ENCODE measurements at places on chromosomes 3 and 15. TPM values are rescaled to one million over a fixed set of nuclear protein-coding genes. Genes with fewer than 3 reads are reported as not detected.

DNA sequence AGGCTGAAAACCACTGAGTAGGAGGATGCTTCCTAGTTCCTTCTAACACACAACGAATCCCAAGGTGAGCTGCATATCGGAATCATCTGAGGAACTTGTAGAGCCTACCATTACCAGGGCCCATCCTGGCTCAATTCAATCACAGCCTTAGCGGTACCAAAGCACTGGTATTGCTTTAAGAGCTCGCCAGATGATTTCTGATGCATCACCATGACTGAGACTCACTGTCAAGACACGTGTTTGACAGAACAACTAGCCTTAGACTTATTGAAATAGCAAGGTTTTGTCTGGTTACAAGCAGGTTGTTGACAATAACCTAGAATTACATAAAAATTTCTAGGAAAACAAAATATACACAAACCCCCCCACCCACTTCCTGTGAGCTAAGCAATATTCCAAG, 68.5 kb downstream of the CBLB start:
- DNase-seq: no peak

DNA sequence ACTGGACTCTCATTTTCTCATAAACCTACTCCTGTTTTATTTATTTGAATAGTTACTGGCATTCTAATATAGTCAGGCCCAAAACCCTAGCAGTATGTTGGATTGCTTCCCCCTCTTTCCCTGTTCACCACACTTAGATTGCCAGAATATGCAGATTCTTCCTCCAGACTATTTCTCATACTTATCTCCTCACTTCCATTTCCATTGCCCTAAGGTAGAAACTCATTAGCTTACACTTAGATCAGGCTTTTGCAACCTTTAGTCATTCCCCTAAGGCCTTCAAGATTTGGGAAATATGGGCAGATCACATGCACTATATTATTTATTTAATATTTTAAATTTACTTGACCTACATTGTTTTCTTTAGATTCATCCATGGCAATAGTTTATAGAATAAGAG, 98.9 kb downstream of the MEIS2 start:
- DNase-seq: no peak

DNA sequence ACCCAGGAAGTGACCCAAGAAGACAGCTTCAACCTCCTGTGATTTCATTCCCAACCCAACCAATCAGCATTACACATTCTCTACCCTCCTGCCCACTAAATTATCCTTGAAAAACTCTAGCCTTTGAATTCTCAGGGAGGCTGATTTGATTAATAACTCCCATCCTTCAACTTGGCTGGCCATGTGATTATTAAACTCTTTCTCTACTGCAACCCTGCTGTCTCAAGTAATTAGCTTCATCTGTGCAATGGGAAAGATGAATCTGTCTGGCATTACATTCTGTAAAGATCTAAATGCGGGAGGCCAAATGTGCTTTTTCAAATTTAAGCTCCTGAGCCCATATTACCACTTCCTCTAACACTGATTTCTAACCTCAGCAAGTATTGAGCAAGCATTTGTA, 95.9 kb upstream of the STT3B start:
- no peak for DNase-seq

MESP2 gene
- total RNA-seq: 0.79 TPM

C3orf85 gene
- total RNA-seq: 32.6 TPM

BCL2A1 gene
- total RNA-seq: 1.8 TPM

P3H2 gene
- 16.1 TPM for total RNA-seq

DNA sequence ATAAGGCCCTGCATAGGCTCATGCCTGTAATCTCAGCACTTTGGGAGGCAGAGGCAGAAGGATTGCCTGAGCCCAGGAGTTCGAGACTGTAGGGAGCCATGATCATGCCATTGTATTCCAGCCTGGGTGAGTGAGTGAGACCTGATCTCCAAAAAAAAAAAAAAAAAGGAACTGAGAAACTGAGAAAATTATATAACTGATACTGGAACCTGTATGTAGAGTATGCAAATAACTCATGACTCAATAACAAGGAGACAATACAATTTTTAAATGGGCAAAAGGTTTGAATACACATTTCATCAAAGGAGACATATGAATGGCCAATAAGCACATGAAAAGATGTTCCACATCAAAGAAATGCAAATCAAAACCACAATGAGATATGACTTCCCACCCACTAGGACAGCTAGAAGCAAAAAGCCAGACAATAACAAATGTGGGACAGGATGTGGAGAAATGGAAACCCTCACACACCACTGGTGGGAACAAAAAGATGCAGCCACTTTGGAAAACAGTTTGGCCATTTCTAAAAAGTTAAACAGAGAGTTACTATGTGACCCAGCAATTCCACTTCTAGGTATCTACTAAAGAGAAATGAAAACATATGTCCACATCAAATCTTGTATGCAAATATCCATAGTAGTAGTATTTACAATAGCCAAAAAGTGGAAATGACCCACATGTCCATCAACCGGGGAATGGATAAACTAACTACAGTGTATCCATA, 70.7 kb downstream of the IQSEC1 start:
- DNase-seq: no peak

- no peak for DNase-seq
Measured at GRCh38 chr3:71392251-71392650, 191.3 kb downstream of the FOXP1 start.

DNA sequence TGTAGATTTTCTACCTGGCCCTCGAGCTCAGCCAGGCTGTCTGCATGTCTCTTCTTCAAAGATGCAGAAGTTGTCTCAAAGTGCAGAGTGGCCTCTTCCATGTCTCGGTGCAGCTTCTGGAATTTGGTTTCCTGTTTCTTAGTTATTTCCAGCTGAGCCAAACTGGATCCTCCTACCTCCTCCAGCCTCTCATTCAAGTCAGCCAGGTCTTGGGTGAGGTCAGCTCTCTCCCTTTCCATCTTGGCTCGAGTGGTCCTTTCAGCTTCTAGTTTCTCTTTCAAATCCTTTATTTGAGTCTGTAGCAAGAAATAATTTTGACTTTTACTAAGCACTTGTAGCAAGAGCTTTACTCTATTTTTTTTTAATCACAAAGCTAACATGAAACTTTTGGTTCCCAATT, 81.8 kb downstream of the MYH15 start:
- no peak for DNase-seq

GRCh38 chr3:177521305-177521704, 324.0 kb upstream of the TBL1XR1 start:
- peak; percentile 72 for DNase-seq

DNA sequence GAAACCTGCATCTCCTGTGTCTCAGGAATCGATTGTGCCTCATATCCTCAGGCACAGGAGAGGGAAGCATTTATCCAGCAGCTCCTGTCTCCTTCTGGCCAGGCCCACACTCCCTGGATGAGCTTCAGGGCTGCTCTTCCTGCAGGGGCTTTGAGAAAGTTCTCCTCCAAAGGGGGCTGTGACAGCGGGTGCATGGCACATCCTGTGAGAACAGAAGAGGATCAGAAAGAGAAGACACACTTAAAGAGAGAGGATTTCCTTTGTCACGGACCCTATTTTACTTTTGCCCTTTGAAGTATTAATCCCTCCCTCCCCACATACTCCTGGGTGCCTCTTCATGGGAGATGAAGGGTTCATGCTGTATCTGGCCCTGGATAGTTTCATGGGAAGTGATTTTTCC, 46.0 kb downstream of the MFSD1 start:
- DNase-seq: no peak

- no peak for DNase-seq
Measured at GRCh38 chr3:153903430-153903829, 217.8 kb upstream of the ARHGEF26 start.

DNA sequence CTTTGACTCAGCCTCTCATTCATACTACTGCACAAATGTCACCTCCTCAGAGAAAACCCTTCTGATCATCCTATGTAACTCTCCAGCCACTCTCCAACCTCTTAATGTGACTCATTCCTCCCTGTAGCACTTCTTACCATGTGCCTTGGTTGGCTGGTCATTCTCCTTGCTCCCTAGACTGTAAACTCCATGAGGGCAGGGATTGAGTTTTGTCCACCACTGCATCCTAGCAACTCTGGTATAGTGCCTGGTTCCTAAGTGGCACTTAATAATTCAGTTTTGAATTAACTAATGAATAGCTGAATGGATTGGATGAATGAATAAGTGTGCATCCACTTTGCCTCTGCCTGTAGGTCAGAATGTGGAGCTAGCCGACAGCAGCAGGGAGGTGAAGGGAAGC, 202.5 kb upstream of the HES1 start:
- DNase-seq: no peak

Data from mucosa of descending colon (tissue), 3 donors.